B cell (primary cell): ENCODE measurements at places on chromosomes 11 and 22. TPM values are rescaled to one million over a fixed set of nuclear protein-coding genes. Genes with fewer than 3 reads are reported as not detected.

DNA sequence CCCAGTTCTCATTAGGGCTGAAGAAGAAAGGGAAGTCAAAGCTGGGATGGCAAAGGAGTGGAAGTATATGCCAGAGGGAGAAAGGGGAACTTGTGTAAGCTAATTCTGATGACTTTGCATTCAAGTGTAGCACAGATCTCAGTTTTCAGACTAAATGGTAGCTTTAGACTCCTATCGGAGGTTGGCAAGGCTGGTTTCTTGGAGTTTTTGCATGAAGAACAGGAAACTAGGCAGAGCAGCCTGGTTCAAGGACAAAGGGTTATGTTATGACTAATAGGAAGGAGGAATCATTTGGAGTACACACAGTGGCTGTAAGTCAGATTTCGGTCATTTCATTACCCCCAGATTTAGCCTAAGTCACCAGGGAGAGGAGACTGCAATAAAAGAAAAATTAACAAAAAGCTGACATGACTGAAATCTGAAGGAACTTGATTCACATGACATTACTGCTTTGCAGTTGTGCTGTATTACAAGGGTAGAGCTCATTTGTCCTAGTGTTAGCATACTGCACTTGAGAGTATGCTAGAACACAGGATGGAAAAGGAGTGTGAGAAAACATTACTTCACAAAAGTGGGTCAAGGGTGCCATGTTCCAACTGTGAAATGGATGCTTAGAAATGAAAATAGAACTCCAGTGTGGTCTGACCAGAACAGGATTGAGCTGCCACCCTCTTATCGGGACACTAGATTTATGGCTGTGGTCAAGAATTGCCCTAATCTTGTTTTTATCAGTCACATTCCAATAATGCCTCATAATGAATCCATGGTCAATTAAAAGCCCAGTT, 23.6 kb downstream of the ADM start:
- DNase-seq: no peak
- H3K4me3 ChIP-seq: no peak overlapping the region
- H3K4me1 ChIP-seq: no peaks in the 10 kb centered on the region
- no peak overlapping the region for H3K27ac ChIP-seq

GRCh38 chr11:2770096-2770751, 70.4 kb upstream of the KCNQ1OT1 start:
- H3K27ac ChIP-seq: no peak overlapping the region
- H3K36me3 ChIP-seq: no peaks in the 10 kb centered on the region
- no peaks in the 10 kb centered on the region for H3K4me1 ChIP-seq

GRCh38 chr11:73393479-73394415, 17.5 kb downstream of the RELT start:
- peak overlapping the region; percentile 61 for H3K27ac ChIP-seq
- H3K36me3 ChIP-seq: no peaks in the 10 kb centered on the region
- H3K4me3 ChIP-seq: no peak overlapping the region
- no peaks in the 10 kb centered on the region for H3K27me3 ChIP-seq
- DNase-seq: peak; percentile 82

DNA sequence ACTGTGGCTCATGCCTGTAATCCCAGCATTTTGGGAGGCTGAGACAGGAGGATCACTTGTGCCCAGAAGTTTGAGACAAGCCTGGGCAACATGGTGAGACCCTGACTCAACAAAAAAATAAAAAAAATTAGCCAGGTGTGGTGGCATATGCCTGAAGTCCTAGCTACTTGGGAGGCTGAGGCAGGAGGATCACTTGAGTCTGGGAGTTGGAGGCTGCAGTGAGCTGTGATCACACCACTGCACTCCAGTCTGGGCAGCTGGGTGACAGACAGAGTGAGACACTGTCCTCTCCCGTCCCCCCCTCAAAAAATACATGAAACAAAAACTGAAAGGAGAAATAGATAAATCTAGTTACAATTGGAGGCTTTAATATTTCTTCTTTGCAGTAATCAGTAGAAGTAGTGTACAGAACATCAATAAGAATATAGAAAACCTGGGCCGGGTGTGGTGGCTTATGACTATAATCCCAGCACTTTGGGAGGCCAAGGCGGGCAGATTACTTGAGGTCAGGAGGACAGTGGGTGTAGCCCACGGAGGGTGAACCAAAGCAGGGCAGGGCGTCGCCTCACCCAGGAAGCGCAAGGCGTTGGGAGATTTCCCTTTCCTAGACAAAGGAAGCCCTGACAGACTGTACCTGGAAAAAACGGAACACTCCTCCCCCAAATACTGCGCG, 19.6 kb upstream of the DLAT start:
- no peaks in the 10 kb centered on the region for H3K27me3 ChIP-seq
- no peak overlapping the region for H3K27ac ChIP-seq
- H3K4me1 ChIP-seq: no peaks in the 10 kb centered on the region

GRCh38 chr11:14396273-14396672, 37.3 kb upstream of the RRAS2 start:
- H3K4me1 ChIP-seq: no peaks in the 10 kb centered on the region
- H3K4me3 ChIP-seq: no peak overlapping the region
- no peaks in the 10 kb centered on the region for H3K36me3 ChIP-seq

GRCh38 chr22:17672417-17672991, 33.9 kb downstream of the BCL2L13 start:
- no peaks in the 10 kb centered on the region for H3K27me3 ChIP-seq
- H3K27ac ChIP-seq: no peak overlapping the region
- no peak overlapping the region for H3K4me3 ChIP-seq
- H3K4me1 ChIP-seq: peaks cover 5% of the 10 kb centered on the region
- DNase-seq: no peak

- H3K36me3 ChIP-seq: no peaks in the 10 kb centered on the region
- H3K27me3 ChIP-seq: no peaks in the 10 kb centered on the region
- H3K4me3 ChIP-seq: no peak overlapping the region
- no peaks in the 10 kb centered on the region for H3K4me1 ChIP-seq
These were observed 21.7 kb downstream of the CD5 start for GRCh38 chr11:61123775-61124571.

GRCh38 chr11:92829121-92829520, 140.3 kb upstream of the MTNR1B start:
- no peak overlapping the region for H3K27ac ChIP-seq
- H3K4me3 ChIP-seq: no peak overlapping the region
- no peaks in the 10 kb centered on the region for H3K27me3 ChIP-seq
- no peaks in the 10 kb centered on the region for H3K36me3 ChIP-seq

GRCh38 chr22:35206889-35207288, 50.4 kb upstream of the HMGXB4 start:
- H3K36me3 ChIP-seq: no peaks in the 10 kb centered on the region
- H3K4me3 ChIP-seq: no peak overlapping the region
- no peak for DNase-seq
- H3K27ac ChIP-seq: no peak overlapping the region
- no peaks in the 10 kb centered on the region for H3K27me3 ChIP-seq
- no peaks in the 10 kb centered on the region for H3K4me1 ChIP-seq

GRCh38 chr11:111302298-111302697, 4.0 kb downstream of the POU2AF3 start:
- H3K4me3 ChIP-seq: no peak overlapping the region
- no peak overlapping the region for H3K27ac ChIP-seq
- DNase-seq: peak; percentile 38
- no peaks in the 10 kb centered on the region for H3K27me3 ChIP-seq

DNA sequence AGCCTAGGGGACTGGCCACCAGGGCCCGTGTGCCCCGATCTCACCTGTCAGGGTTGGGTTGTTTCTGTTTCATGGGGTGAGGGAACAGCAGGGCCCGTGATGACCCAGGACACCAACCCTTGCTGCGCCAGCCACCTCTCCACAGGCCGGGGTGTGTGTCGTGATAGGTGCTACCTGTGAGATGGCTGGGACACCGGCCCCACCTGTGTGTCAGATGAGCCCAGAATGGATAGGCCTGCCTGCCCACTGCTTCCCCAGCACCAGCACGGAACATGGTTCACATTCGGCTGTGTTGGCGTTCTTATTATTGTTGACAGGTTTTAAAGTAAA, 7.1 kb downstream of the CLDN5 start:
- no peaks in the 10 kb centered on the region for H3K4me1 ChIP-seq
- no peaks in the 10 kb centered on the region for H3K36me3 ChIP-seq
- no peak for DNase-seq
- no peak overlapping the region for H3K27ac ChIP-seq
- H3K27me3 ChIP-seq: no peaks in the 10 kb centered on the region
- no peak overlapping the region for H3K4me3 ChIP-seq

DNA sequence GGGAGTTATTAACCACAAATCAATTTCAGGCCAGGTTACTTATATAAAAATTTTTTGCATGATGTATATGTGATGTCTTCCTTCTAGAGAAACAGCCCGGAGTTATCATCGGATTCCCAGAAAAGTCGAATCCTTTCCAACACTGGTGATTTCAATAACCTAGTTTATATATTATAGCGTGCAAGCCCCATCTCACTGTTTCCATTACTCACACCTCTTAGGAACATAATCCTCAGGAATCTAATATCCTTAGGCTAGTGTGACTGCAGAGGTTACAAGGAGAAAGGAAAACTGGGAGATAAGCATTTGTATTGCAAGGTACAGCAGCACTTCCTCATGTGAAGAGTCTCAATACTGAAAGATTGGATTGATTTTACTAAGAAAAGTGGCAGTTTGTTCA, 20.3 kb downstream of the ARHGAP20 start:
- no peak for DNase-seq
- H3K4me3 ChIP-seq: no peak overlapping the region
- H3K36me3 ChIP-seq: no peaks in the 10 kb centered on the region
- H3K27me3 ChIP-seq: no peaks in the 10 kb centered on the region

The CD3E gene
- total RNA-seq: 1.0 and 1.9 TPM in 2 replicates

The ARHGEF17 gene
- 0.02 and 0.05 TPM in 2 replicates for total RNA-seq

The KCNQ1OT1 gene
- total RNA-seq: 0.89 and 0.95 TPM in 2 replicates

The CARD18 gene
- total RNA-seq: not detected in 2 replicates

The ANGPTL5 gene
- total RNA-seq: not detected in 2 replicates
